ENCODE measurements at places on chromosomes 11 and 22.

DNA sequence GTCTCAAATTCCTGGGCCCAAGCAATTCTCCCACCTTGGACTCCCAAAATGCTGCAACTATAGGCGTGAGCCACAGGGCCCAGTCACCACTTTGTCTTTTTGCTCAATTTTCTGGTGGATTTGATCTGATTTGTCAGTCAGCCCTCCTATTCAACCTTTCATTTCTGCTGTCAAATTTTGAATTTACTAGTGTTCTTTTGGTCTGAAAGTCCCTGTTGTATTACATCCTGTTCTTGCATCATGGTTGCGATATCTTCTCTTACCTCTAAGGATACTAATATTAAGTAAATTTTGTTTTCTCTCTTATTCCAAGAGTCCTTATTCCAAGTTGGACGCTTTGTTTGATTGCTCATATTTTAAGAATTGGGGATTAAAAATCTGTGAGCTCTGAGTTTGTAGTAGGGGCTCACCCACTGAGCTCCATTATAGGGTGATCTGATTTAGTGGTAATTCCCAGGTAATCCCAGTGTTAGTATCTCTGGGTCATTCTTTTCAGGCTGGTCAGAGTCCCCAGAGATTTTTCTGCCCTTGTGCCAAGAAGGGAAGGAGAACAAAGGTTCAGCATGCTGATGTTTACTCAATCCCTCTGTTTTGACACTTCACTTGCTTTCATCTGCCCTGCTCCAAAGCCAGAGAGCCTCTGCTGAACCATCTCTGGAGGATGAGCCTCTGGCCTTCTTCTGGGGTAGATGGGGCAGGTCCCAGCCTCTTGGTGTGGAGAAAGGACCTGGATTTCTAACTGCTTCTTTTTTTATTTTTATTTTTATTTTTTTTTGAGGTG is 10.0 kb downstream of the UPB1 start:
- DNase-seq, result no peak

- DNase-seq, result no peak
Measured at GRCh38 chr11:112612250-112612849, 348.9 kb upstream of the NCAM1 start.

GRCh38 chr11:116932181-116932580 is 94.8 kb upstream of the APOA1 start:
- DNase-seq, result no peak

- DNase-seq, result no peak
Measured at GRCh38 chr11:47979378-47980087, 826 bp upstream of the PTPRJ start.

DNA sequence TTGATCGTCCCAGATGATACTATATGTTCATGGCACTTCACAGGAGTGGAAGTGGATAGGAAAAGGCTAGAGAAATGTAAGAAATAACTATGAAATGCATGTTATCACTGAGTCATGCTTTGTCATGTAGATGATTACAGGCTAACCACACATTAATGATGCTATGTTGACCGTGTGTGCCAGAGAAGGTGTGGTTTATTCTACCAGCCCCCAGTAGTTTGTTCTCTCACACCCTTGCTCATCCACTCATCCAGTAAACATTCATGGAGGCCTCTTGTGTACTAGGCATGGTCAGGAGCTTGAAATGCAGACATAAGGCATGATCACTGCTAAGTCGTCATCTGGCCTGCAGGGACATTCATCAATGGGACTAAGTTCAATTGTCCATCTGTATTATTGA is 153.0 kb upstream of the PITPNB start:
- no peak for DNase-seq

- no peak for DNase-seq
Measured at GRCh38 chr11:75949023-75949672, 134.1 kb downstream of the UVRAG start.

DNA sequence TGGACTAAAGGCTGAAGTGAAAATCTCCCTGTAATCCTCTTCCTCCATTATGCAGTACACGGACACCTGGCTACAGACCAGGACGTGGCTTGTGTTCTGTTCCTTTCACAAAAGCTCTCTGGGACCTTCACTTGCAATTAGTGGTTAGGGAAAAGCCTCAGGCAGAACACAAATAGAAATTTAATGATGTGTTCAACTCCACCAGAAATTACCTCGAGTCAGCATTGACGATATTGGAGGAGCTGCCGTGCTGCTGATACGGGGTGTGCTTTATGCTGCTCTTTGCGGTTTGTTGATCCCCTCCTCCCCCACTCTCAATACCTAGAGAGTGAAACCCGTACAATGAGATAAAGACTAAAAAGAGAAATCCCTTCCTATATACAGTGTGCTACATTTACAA is 48.9 kb downstream of the POLD3 start:
- DNase-seq, result no peak

- no peak for DNase-seq
Measured at GRCh38 chr11:616320-617198, 809 bp upstream of the IRF7 start.

Data from activated CD4-positive, alpha-beta T cell treated with anti-CD3 and anti-CD28 coated beads, Interleukin-2, amount 50 U/mL, for 48 hours (primary cell).